Cardiac ventricle fibroblast (primary cell): ENCODE measurements at places on chromosomes 12 and 14. TPM values are rescaled to one million over a fixed set of nuclear protein-coding genes. Genes with fewer than 3 reads are reported as not detected.

Gene DACT1
- total RNA-seq = 6.2 and 6.5 TPM in 2 replicates

Gene L3HYPDH
- total RNA-seq = 49.6 and 56.0 TPM in 2 replicates

Gene NID2
- 852 and 1,009 TPM in 2 replicates for total RNA-seq

Gene KERA
- total RNA-seq = 0.20 TPM in 1 of 2 replicates, not detected in the other

Gene FOXG1
- total RNA-seq = 0.05 TPM in 1 of 2 replicates, not detected in the other

Gene FAM222A
- 0.12 and 0.64 TPM in 2 replicates for total RNA-seq

Gene NCOR2
- 120 and 136 TPM in 2 replicates for total RNA-seq

Gene PLD4
- total RNA-seq = 0.05 TPM in 1 of 2 replicates, not detected in the other

Gene KLRC4
- not detected in 2 replicates for total RNA-seq

Gene ZFYVE26
- total RNA-seq = 10.7 and 16.2 TPM in 2 replicates

Gene ACSM4
- not detected in 2 replicates for total RNA-seq

Gene LRP6
- total RNA-seq = 16.4 and 25.7 TPM in 2 replicates

Gene LALBA
- total RNA-seq = not detected in 2 replicates

Gene FZD10
- total RNA-seq = 0.19 TPM in 1 of 2 replicates, not detected in the other

Gene CLEC9A
- not detected in 2 replicates for total RNA-seq

Gene AJUBA
- total RNA-seq = 9.9 and 12.6 TPM in 2 replicates
